ENCODE measurements at places on chromosomes 5 and 9. TPM values are rescaled to one million over a fixed set of nuclear protein-coding genes. Genes with fewer than 3 reads are reported as not detected.

Gene PRXL2C
- 1.9 TPM for total RNA-seq

Gene AQP7
- not detected for total RNA-seq

Gene PCDHB16
- total RNA-seq, result 0.54 TPM

Gene CKMT2
- not detected for total RNA-seq

Gene PDE6A
- not detected for total RNA-seq

Gene CNTFR
- not detected for total RNA-seq

All from Karpas-422 (cell line).